ENCODE measurements at places on chromosomes 5 and 9. TPM values are rescaled to one million over a fixed set of nuclear protein-coding genes. Genes with fewer than 3 reads are reported as not detected.

DNA sequence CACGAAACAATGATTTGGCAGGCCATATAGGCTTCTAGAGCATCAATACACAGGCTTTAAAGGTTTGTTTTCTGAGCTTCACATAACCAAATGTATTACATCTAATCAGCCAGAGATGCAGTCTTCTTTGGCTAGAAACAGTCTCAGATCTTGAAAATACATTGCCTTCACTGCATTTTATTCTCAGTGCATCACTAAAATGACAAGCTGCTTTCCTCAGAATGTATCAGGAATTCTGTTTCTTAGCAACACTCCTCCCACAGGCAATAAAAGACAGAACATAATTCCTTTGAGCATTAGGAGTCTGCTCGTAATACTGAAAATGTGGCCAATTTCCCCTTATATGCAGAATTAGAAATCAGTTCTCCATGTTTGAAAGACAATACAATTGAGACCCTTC is 36.9 kb downstream of the FEM1C start:
- DNase-seq: no peak
- no peak overlapping the region for H3K27ac ChIP-seq
- peaks cover 11% of the 10 kb centered on the region for H3K4me1 ChIP-seq

Gene ZNF484
- 4.3 TPM for total RNA-seq

DNA sequence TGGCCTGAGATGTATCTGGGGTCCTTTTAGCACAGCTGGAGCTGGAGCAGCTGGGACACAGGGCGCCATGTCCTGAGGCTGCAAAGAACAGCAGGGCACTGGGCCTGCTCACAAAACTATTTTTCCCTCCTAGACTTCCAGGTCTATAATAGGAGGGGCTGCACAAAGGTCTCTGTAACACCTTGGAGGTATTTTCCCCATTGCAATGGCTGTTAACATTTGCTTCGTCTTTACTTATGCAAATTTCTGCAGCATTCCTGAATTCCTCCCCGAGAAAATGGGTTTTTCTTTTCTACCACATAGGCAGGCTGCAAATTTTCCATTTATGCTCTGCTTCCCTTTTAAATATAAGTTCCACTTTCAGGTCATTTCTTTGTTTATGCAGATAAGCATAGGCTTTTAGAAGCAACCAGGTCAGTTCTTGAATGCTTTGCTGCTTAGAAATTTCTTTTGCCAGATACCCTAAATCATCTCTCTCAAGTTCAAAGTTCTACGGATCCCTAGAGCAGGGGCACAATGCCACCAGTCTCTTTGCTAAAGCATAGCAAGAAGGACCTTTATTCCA is 130.8 kb downstream of the PCSK1 start:
- no peaks in the 10 kb centered on the region for H3K36me3 ChIP-seq
- DNase-seq: no peak
- H3K4me1 ChIP-seq: no peaks in the 10 kb centered on the region
- no peak overlapping the region for H3K4me3 ChIP-seq

GRCh38 chr5:102922799-102923477 is 167.8 kb downstream of the PAM start:
- H3K36me3 ChIP-seq: peaks cover 34% of the 10 kb centered on the region
- no peaks in the 10 kb centered on the region for H3K27me3 ChIP-seq
- H3K4me1 ChIP-seq: peaks cover 10% of the 10 kb centered on the region

DNA sequence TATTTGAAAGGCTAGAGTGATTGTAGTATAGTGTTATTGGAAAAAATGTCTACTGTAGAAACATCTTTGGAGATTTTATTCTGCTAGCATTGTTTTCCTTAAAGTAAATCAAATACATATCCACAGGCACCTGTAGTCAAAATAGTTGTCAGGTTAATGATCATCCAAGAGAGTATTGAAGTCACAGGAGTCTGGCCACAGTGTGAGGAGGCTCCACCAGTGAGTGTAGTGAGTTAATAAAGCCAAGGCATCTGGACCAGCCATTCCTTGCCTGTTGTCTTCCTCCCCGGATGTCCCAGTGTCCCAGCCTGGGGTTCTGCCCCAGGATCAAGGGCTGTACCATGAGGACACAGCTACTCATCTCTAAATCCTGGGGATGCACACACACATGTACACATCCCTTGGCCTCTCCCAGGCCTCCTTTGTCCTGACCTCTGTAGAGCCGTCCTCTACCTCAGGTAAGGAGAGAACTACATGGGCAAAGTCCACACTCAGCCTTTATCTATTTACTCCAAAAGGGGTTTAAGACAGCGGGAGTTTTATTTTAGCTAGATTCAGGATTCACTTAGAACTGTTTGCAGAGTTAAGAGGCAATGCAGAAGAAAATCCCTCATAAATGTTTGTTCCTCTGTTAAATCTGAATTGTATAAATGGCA is 3.7 kb downstream of the PIK3R1 start:
- no peak overlapping the region for H3K27ac ChIP-seq
- no peaks in the 10 kb centered on the region for H3K27me3 ChIP-seq
- no peaks in the 10 kb centered on the region for H3K36me3 ChIP-seq
- peaks cover 39% of the 10 kb centered on the region for H3K4me1 ChIP-seq
- no peak for DNase-seq
- H3K4me3 ChIP-seq: peak overlapping the region; percentile 95

DNA sequence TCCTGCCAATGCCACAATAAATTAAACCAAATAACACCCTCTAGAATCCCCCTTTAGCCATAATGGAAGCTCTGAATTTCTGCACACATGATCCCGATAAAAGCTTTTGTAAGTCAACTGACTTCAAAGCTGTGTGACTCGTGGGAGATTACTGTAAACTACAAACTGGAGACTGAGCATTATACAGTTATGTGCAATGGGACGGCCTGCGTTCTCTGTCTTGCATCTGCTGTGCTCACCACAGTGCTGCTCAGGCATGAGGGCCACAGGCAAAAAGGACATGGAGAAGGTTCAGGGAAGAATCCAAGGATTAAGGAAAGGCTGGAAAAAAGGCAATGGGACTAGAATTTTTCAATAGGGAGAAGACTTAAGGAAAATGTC is 184.2 kb downstream of the FANCC start:
- no peak overlapping the region for H3K27ac ChIP-seq
- peaks cover 15% of the 10 kb centered on the region for H3K4me1 ChIP-seq
- H3K36me3 ChIP-seq: no peaks in the 10 kb centered on the region
- H3K4me3 ChIP-seq: no peak overlapping the region
- H3K27me3 ChIP-seq: no peaks in the 10 kb centered on the region

GRCh38 chr9:120372040-120372439 is 207.9 kb downstream of the CDK5RAP2 start:
- no peaks in the 10 kb centered on the region for H3K4me1 ChIP-seq
- H3K27ac ChIP-seq: no peak overlapping the region
- DNase-seq: no peak

GRCh38 chr5:122605236-122605635 is 169.6 kb upstream of the SNX2 start:
- H3K4me1 ChIP-seq: no peaks in the 10 kb centered on the region
- H3K4me3 ChIP-seq: no peak overlapping the region
- no peaks in the 10 kb centered on the region for H3K36me3 ChIP-seq
- no peak overlapping the region for H3K27ac ChIP-seq
- no peaks in the 10 kb centered on the region for H3K27me3 ChIP-seq

DNA sequence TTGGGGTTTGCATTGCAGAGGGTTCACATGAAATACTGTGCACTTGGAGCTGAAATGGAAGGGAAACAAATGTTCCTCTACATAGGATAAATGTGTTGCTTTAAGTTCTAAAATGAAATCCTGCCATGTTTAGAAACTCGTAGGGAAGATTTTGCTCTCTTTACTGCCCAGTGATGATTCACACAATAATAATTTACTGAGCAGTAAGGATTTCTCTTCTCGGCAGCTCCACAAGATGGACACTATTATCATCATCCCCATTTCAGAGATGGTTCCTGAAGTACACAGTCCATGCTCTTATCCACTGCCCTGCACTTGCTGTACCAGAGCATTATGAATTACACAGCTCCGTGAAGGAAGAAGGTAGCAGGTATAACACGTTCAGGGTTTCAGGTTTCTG is 4.1 kb downstream of the HACD4 start:
- no peak overlapping the region for H3K27ac ChIP-seq
- H3K4me1 ChIP-seq: no peaks in the 10 kb centered on the region
- H3K4me3 ChIP-seq: no peak overlapping the region

Gene AQP3
- total RNA-seq: 11.4 TPM

DNA sequence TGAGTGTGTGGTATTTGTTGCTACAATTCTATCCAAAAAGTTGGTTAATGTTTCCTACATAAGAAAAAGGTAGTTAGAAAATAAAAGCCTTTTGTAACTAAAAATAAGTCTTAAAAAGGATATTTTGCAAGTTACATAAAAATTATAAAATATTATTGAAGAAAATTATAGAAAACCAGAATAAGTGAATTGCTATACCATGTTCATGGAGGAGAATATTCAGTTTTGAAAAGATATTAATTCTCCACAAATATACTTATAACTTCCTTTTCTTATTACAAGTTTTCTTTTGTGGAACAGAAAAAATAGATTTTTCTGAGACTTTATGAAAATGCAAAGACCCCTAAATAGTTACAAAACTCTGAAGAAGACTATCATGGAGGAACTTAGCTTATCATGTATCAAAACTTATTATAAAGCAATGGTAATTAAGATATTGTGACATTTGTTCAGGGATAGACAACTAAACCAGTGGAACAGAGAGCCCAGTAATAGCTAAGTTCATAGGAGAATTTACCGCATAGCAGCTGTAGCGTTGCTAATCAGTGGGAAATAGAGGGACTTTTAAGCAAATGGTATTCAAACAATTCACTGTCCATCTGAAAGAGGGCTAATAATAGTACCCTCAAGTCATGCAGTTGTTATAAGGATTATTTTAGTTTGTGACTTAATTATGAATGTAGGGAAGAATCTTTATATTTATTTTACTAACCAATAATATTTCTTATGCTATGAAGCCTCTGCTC is 515.2 kb upstream of the ZNF608 start:
- H3K27me3 ChIP-seq: no peaks in the 10 kb centered on the region
- no peak for DNase-seq
- no peak overlapping the region for H3K27ac ChIP-seq
- no peaks in the 10 kb centered on the region for H3K36me3 ChIP-seq
- no peak overlapping the region for H3K4me3 ChIP-seq
- H3K4me1 ChIP-seq: peaks cover 9% of the 10 kb centered on the region

DNA sequence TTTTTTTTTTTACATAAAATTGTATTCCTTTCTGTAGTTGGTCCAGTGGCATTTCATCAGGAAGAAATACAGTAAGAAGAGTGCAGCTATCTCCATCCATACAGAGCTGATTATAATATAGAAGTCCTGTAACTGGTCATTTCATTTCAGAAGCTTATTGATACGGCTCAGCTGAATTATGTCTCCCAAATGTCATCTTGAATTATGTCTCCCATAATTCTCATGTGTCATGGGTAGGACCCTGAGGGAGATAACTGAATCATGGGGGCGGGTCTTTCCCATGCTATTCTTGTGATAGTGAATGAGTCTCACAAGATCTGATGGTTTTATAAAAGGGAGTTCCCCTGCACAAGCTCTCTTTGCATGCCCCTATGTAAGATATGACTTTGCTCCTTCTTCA is 492.9 kb downstream of the CHSY3 start:
- no peaks in the 10 kb centered on the region for H3K27me3 ChIP-seq
- H3K4me3 ChIP-seq: no peak overlapping the region
- no peak overlapping the region for H3K27ac ChIP-seq
- H3K36me3 ChIP-seq: no peaks in the 10 kb centered on the region
- no peaks in the 10 kb centered on the region for H3K4me1 ChIP-seq

DNA sequence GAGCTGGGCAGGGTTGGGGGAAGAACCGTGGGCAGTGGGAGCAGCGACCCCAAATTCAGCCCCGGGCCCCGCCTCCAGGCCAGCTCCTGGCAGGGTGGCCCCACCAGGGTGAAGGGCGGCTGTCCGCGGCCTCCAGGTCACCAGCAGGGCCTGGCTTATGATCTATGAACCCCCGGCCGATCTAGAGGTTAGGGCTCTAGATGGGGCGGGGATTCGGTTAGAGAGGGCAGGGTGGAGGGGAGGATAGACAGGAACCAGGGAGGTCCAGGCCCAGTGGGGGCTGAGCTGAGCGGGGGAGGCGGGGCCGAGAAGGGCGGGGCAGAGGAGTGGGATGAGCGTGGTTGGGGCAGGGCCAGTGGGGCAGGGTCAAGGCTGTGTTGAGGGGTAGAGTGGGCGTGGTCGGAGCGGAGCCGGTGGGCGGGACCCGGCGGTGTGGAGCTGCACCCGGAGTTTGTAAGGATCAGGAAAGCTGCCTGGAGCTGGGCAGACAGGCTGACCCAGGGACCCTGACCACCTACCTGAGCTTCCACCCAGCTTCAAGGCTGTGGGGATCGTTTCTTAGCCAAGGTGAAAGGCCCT is 29.3 kb upstream of the OBP2B start:
- H3K27ac ChIP-seq: peak overlapping the region; percentile 65
- no peaks in the 10 kb centered on the region for H3K4me1 ChIP-seq

Gene NAIP
- 2.8 TPM for total RNA-seq

Gene TRPM3
- total RNA-seq: not detected

Gene PRDM9
- total RNA-seq: not detected

- no peak for DNase-seq
Observed at GRCh38 chr5:96548905-96549304, 113.3 kb upstream of the CAST start.

Gene PRLR
- total RNA-seq: 0.15 TPM

Gene CFAP157
- 0.10 TPM for total RNA-seq

- H3K27me3 ChIP-seq: no peaks in the 10 kb centered on the region
- no peak for DNase-seq
- no peak overlapping the region for H3K27ac ChIP-seq
Observed at GRCh38 chr9:78438780-78439179, 141.9 kb downstream of the PSAT1 start.

DNA sequence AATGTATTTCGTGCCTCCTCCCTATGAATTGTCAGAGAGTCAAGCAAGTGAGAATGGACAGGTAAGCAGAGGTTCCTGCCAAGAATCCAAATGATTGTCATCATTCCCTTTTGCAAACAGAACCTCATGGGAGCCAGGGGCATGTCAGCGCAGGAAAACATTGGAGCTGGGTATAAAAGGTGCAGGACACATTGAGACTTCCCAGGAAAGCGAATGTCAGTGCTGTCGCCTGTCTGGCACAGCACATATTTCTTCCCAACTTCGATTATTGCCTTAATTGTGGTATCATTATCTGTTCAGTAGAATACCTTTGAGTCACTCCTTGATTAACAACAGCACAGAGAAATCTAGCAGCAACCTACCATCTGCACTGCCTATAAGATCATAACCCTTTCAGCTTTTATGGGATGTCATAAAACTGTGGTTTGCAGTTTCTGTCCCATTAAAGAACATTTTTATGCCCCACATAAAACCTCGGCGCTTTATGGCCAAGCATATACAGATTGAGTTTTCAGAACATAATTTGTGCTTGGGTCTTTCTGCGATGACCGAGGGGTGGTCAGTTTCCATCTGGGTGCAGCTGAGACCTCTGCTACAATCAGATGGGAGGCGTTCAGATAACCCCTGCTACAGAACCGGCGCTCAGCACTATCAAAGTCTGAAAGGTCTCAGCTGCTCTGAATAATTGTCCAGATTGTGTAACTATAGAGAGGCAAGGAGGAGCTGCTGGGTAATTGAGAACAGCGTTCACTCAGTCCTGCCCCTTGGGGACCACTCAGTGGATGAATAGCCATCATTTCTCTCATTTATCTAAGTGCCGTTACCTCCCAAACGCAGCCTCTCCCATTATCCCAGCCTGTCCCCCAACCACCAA is 30.9 kb upstream of the WWC1 start:
- no peak overlapping the region for H3K27ac ChIP-seq
- no peak overlapping the region for H3K4me3 ChIP-seq
- H3K4me1 ChIP-seq: no peaks in the 10 kb centered on the region
- no peaks in the 10 kb centered on the region for H3K36me3 ChIP-seq

- H3K27ac ChIP-seq: no peak overlapping the region
- peaks cover 4% of the 10 kb centered on the region for H3K4me1 ChIP-seq
- H3K36me3 ChIP-seq: no peaks in the 10 kb centered on the region
- H3K27me3 ChIP-seq: no peaks in the 10 kb centered on the region
- H3K4me3 ChIP-seq: no peak overlapping the region
Observed at GRCh38 chr5:6498968-6499367, 50.3 kb downstream of the UBE2QL1 start.

All from psoas muscle (tissue), 8 donors.